ENCODE measurements at places on chromosomes 2 and 18.

DNA sequence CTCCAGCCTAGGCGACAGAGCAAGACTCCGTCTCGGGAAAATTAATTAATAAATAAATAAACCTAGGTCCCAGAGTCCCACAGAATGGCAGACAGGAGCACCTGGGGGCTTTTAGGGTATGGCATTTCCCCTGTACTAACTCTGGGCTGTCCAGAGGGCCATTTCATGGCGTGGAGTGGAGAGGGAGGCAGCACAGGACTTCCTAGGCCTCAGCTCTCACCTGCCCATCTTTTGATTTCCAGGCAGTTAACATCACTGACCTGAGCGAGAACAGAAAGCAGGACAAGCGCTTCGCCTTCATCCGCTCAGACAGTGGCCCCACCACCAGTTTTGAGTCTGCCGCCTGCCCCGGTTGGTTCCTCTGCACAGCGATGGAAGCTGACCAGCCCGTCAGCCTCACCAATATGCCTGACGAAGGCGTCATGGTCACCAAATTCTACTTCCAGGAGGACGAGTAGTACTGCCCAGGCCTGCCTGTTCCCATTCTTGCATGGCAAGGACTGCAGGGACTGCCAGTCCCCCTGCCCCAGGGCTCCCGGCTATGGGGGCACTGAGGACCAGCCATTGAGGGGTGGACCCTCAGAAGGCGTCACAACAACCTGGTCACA is 5.1 kb downstream of the IL1RN start:
- no peak for DNase-seq

DNA sequence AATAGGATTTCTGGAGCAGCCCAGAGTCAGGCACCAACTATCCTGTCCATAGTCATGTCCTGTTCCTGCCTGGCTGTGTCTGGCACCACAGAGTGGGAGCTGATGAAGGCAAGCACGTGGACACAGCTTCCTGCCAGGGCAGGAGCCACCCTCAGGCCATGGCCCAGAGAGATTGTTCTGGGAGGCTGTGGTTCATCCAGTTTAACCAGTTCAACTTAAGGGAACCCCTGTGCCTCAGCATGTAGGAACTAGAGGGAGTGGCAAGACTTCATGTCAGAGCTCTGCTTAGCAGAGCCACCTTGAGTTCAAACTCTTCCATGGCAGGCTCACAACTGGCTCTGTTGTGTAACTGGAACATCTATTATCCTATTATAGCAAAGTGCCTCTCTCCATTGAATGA is 73.2 kb upstream of the NCKAP5 start:
- no peak for DNase-seq

GRCh38 chr2:42906111-42906556 is 113.8 kb upstream of the HAAO start:
- DNase-seq = no peak

DNA sequence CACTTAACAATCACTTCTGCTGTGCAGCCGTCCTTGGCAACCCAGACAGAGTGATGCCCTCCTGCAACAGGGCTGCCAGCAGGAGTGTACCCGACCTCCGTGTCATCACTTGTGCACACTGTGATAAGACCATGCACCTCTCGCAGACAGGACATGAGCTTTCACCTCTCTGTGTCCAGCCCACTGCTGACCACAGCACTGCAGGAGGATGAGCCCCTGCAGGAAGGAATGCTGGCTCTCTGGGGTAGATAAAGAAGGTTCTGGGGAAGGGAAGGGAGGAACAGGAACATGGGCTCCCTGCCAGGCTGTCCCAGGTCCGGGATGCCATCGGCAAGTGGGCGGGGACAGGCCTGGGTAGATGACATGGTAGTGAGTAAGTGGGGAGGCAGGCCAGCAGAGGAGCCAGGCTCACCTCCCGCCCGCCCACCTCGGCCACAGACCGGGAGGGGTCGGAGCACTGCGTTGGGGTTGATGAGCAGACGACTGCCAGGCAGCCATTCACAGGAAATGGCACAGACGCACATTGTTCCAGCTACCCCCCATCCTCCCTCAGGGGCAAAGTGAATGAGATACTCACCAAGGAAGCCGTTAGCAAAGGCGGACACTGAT is 18.6 kb upstream of the COL6A3 start:
- peak; percentile 86 for DNase-seq

DNA sequence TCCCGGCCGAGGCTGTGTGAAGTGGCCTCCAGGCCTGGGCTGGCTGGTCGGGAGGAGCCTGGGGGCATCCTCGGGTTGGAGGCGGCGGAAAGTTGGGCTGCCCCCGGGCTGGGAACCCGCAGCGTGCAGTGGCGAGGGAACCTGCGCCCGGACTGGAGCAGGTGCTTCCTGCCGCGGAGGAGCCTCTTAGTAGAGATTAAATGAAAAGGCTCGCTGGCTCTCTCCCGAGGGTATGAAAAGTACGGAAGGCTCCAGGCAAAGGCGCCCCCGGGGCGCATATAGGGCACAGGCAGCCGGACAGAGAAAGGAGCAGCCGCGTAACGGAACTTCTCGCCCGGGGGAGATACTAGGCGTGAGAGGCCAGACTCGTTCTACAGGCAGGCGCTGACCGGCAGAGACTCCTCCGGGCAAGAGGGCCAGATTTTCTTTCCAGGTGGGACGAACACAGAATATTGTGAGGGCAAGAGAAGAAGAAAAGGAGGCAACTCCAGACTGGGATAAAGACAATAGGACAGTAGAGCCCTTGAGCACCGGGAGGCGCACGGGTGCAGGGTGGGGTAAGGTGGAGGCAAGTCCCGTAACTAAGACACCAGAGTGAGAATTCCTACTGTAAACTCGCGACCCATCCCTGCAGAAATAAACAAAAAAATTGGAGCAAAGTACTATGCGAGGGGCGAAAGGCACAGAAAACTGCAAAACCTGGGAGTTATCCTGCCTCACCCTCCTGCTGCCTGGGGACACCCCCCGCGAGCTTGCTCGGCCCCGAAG is 816 bp downstream of the CDH2 start:
- peak; percentile 11 for DNase-seq

DNA sequence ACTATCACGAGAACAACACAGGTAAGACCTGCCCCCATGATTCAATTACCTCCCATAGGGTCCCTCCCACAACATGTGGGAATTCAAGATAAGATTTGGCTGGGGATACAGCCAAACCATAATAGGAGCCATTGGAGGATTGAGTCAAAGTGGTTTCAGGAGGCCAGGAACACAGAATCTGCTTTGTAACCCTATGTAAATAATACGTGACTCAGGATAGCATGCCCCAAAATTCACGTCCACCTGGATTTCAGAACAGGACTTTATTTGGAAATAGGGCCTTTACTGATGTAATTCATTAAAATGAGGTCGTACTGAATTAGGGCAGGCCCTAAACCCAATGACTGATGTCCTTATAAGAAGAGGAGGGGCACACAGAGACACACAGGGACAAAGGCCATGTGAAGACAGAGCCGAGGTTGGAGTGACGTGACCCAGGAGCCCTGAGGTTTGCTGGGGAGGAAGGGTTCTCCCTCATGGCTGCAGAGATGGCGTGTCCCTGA is 16.0 kb upstream of the CNDP2 start:
- DNase-seq = no peak

GRCh38 chr2:10240161-10240681 is 62.5 kb upstream of the HPCAL1 start:
- DNase-seq = no peak

DNA sequence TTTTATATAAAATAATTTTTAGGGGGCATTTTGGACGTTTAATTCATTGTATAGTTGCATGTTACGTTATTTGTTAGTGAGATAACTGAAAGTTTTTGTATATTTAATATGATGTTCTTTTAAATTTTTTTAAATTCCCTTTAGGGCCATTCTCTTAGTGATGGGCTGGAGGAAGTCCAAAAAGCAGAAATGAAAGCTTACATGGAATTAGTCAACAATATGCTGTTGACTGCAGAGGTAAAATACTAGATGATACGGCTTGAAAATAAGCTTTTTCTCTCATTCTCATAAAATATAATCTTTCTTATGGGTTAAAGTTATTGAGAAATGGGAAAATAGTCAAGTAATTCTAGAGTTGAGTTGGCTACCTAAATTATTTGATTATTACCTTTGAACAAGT is 58.9 kb downstream of the MTX2 start:
- DNase-seq = no peak

DNA sequence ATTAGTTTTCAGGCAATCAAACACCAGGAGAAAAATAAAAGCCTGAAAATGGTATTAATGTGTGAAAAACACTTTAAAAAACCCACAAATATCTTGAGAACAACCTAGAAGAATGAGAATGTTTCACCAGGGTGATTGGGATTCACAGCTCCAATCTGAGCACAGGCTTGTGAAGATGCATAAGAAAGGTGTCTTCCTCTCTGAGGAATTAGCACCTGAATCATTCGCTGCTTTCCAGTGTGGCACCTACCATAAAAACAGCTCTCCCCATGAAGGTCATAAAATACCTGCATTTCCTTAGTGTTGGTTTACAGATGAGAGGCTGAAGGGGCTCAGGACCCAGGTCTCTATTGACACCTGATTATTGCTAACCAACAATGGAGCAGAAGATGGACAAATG is 499.7 kb upstream of the KLHL29 start:
- DNase-seq = no peak

- DNase-seq = peak; percentile 69
Observed at GRCh38 chr2:135745545-135745944, 3.9 kb downstream of the UBXN4 start.

DNA sequence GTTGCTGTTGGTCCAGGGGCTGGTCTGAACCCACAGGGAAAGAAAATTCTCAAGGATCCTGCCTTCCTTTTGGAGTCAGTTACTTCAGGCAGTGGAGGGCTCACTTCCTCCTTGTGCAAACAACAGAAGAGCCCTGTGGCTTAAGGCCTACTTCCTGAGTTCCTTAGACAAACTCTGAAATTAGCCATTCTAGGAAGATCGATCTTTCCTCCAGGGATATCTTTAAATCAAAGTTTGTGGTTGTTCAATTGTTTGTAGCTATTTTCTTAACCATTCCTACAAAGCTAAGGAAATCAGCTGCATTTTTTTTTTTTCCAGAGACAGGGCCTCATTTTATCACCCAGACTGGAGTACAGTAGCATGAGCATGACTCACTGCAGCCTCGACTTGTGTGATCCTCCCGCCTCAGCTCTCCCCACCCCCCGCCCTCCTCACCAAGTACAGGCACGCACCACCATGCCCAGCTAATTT is 156.0 kb downstream of the TANC1 start:
- DNase-seq = peak; percentile 75

GRCh38 chr2:99611786-99612185 is 122.0 kb upstream of the REV1 start:
- DNase-seq = no peak

- DNase-seq = peak; percentile 14
Observed at GRCh38 chr18:61727241-61728193, 165.3 kb downstream of the RNF152 start.

DNA sequence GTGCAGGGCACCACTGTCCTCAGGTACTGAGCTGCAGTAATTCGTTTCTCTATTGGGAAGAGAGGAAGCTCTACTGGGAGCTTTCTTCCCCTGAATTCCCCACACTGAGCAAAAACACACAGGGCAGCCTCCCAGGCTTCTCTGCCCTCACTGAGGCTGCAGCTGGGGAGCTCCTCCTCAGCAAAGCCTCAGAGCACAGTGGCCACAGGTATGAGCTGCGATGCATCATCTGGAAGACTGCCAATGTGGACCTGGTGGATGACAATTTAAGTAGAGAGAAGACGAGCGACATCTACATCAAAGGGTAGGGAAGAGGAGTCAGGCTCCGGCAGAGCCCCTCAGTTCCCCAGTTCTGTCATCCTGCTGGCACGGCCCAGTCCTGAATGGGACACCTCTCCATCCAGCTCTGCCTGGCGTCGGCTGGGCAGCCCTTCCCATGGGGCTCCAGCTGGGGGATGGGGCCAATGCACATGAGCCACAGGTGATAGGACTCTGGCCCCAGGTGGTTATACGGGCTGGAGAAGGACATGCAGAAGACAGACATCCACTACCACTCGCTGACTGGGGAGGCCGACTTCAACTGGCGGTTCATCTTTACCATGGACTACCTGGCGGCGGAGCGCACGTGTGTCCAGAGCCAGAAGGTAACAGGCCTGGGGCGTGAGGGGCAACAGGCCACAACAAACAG is 37.6 kb downstream of the LMAN2L start:
- no peak for DNase-seq

DNA sequence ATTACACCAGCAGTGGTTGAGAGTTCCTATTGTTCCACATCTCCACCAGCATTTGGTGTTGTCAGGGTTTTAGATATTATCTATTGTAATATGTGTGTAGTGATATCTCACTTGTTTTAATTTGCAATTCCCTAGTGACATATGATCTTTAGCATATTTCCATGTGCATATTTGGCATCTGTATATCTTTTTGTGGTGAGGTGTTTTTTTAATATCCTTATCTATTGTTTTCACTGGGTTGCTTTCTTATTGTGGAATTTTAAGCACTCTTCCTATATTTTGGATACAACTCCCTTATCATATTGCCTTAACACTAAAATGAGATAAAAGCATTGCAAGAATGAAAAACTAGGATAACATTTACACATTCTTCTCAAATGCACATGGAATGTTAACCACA is 453.9 kb upstream of the FSIP2 start:
- DNase-seq = no peak

All from AG08395 (cell line).